ENCODE measurements at places on chromosomes 1 and 21.

GRCh38 chr21:40886931-40887330 is 40.0 kb upstream of the DSCAM start:
- DNase-seq: no peak

DNA sequence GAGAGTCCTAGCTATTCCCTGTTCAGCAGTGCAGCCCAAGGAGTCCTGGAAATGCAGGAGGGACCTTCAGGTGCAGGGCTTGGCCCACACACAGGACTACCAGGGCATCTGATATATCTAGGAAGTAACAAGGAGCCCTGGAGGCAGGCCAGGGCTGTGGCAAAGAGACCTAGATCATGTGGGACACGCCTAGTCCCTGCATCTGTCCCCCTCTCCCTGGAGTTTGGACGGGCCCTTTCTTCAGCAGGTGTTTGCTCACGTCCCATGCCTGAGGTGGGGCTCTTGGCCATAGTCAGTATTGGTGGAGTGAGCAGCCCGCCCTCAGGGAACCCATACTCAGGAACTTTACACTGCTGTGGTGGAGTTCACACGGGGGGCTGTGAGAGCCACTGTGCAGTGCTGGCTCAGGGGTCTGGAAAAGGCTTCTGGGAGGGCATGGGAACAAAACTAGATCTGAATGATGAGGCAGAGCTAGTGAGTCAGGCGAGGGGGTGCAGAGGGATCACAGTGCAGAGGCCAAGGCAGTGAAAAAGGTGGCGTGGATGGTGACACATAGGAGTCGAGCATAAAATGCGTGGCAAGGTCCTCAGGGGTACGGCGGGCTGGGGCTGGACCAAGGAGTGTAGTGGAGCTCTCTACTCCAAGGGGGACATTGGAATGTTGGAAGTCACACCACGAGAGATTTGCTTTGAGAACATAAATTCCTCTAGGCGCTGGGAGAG is 25.6 kb downstream of the TMEM53 start:
- DNase-seq: no peak

DNA sequence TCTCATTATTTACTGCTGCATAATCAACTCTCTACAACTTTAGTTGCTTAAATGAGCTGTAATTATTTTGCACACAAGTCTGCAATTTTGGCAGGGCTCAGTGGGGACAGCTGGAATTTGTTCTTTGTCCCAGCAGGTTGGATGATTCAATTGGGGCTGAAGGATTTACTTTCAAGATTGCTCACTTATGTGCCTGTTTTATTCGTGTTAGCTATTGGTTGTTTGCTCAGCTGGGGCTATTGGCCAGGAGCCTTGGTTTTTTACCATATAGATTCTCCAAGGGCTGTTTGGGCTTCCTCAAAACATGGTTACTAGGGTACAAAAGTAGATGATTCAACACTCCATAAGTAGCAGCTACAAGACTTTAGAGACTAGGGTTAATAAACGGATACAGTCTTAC is 13.4 kb downstream of the OR10R2 start:
- DNase-seq: no peak

- DNase-seq: no peak
Observed at GRCh38 chr21:16588433-16588860, 858.7 kb downstream of the USP25 start.

All from effector CD4-positive, alpha-beta T cell (primary cell).